ENCODE measurements at places on chromosomes 7 and 10.

- no peak for DNase-seq
Observed at GRCh38 chr10:31765541-31765940, 163.1 kb downstream of the ARHGAP12 start.

- no peak for DNase-seq
Observed at GRCh38 chr10:127459918-127460317, 89.2 kb upstream of the NPS start.

- no peak for DNase-seq
Observed at GRCh38 chr7:1357601-1358271, 101.5 kb downstream of the MICALL2 start.

- DNase-seq, result no peak
Observed at GRCh38 chr7:36667007-36667745, 57.1 kb downstream of the AOAH start.

DNA sequence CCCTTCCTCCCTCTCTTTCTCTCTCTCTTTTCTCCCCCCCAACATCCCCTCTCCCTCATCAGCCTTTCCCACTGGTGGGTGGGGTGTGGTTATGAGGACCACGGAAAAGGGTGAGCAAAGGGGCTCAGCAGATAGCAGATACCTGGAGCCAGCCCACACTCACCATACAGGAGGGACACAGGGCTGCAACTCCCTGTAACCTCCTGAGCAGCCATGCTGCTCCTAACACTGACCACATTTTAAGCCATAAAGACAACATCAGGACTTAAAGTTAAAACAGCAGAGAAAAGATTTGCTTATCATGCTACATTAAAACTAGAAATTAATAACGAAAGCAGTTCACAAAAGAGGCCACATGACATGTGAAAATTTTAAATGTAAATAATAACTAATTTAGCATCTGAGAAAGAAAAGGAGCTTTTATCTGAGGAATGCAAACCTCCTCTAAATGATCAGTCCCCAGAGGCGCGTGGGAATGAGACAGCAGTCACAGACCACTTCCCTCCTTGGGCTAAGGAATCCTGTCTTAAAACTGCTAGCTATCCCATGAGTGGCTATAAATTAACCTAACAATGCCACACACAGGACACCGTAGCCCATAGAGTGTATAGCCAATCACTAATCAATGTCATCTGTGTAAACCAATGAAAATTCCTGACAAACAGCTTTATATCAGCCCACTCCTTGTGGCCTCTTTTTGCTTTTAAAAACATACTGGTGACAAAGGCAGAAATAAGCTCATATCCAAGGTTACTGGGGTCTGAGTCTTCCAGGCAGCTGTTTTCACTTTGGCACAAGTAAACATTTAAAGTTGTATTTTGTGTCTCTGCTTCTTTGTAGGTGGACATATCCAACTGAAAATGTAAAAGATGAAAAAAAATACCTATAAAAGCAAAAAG lies 33.3 kb downstream of the PKD1L1 start:
- no peak for DNase-seq

DNA sequence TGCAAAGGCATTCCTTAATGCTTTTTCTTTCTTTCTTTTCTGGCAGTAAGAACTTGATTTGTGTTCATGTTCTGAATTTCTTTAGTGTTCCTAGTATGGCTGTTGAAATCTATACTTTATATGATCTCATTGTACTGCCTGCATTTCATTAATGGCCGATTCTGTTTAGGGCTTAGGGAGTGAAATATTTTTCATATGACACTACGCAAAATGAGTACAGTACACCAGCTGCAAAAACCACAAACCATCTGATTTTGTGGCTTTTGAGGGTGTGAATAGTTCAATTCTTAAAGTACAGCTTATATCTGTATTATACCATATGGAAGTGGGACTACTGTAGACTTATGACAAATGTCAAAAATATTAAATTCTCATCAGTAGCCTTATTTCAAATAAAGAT lies 69.1 kb upstream of the FOXP2 start:
- no peak for DNase-seq

DNA sequence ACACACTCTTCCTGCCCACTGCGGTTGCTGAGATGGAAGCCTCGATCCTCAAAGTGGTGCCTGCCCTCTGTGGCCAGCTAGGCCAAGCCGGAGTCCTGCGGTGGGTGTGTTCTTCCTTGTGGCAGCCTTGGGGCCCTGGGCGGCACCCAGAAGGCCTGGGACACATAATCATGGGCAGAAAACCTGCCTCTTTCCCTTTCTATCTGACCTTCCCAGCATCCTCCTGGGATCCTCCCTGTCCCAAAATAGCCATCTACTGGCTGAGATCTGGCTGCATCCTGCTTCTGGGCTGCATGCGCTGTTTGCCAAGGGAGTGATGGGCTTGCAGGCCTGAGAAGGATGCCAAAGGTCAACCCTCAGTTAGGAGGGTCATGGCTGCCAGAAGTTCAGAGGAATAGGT lies 23.9 kb downstream of the COL13A1 start:
- no peak for DNase-seq

- DNase-seq, result no peak
Observed at GRCh38 chr7:31487476-31487875, 26.4 kb upstream of the ITPRID1 start.

Data from inflammatory macrophage treated with lipopolysaccharide for 4 hours (primary cell).